A549 treated with RU486 at 1 μM for 4 hours (cell line): ENCODE measurements at places on chromosomes 7 and 10. TPM values are rescaled to one million over a fixed set of nuclear protein-coding genes. Genes with fewer than 3 reads are reported as not detected.

Gene ATOH7
- total RNA-seq: 0.23 to 0.43 TPM (median 0.23 TPM) in 5 replicates

Gene HABP2
- total RNA-seq: 0.05 to 0.21 TPM (median 0.09 TPM) in 5 replicates

Gene PARD3
- total RNA-seq: 72.2 to 95.5 TPM (median 72.9 TPM) in 5 replicates

Gene CASD1
- 3.4 to 11.4 TPM (median 11.0 TPM) in 5 replicates for total RNA-seq

Gene GBX1
- 0.17 to 0.45 TPM in 2 of 5 replicates, not detected in the others for total RNA-seq

Gene GDF10
- 0.05 to 0.12 TPM in 2 of 5 replicates, not detected in the others for total RNA-seq

Gene TMEM229A
- not detected in 5 replicates for total RNA-seq
